ENCODE measurements at places on chromosomes 2 and 18.

DNA sequence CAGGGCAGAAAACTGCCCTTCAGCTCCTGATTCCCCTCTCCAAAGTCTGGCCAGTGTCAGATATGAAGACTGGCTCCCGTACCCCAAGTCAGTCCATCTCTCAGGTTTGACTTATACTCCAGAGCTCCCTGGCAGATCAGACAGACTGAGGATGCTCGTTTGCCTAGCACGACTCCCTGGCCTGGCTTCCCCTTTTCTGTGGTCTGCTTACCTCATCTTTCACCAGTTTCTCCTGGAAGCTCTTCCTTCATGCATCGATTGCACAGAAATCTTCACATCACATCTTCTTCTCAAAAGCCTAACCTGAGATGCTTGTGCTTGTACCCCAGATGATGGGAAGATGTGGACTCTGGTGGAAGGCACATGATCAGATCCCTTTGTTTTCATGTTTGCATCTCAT lies 387.9 kb upstream of the POU3F3 start:
- no peak for DNase-seq

GRCh38 chr2:209830722-209831465 lies 59.3 kb downstream of the UNC80 start:
- DNase-seq = no peak

- DNase-seq = no peak
These were observed 154.2 kb downstream of the FAM210A start for GRCh38 chr18:13572148-13572547.

DNA sequence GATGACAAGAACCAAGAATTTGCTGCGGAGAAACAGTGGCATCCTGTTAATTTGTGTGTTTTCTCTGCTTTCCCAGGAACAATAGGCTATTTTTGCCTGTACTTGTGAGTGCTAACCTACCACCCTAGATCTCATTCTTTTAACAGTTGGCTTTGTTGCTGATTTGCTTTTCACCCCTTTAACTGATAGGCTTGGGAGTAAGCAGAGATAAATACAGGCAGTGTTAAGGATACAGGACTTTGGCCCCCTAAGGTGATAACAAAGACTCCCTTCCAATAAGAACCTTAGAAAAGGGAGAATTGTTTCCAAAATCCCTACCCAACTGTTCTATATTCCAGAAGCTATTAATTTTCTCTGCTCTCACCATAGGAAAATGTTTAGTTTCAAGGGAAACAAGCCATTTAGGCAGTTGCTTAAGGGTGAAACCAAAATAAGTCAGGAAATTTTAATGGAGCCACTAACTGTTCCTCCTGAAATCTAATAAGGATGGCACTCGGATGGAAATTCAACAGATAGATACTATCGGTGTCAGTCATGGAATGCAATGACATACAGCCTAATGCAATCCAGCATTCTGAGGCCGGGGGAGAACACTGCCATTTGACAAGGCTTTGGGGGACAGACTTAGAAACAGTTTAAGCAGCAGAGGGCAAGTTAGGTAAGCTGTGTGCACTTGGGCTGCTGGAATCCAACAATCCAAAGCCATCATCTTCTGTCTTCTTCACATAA lies 238.8 kb downstream of the RNF152 start:
- no peak for DNase-seq

DNA sequence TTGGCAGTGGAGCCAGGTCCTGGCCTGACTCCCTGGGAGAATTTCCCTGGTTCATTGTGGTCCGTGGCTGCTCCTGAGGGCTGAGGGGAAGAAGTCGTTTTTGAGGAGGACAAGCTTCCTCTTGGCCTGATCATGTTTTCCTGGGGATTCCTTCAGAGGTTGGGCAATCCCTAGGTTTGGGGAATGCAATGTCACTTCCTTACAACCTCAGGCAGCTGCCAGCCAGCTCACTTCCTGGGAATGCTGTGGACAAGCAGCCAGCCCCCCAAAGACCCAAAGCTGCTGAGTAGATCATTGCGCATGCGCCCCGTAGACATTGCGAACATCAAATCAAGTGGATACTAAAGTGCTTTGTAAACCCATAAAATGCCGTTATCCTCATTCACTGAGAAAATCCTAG lies 7.7 kb upstream of the DNMT3A start:
- DNase-seq = no peak

Data from ecto neural progenitor cell (in vitro differentiated cells).